Foreskin keratinocyte (primary cell): ENCODE measurements at places on chromosomes 3 and 15. TPM values are rescaled to one million over a fixed set of nuclear protein-coding genes. Genes with fewer than 3 reads are reported as not detected.

- peak; percentile 51 for DNase-seq
These were observed 20.5 kb upstream of the ELP6 start for GRCh38 chr3:47533996-47534454.

- DNase-seq: no peak
These were observed 70.5 kb downstream of the CHD2 start for GRCh38 chr15:92970656-92971055.

DNA sequence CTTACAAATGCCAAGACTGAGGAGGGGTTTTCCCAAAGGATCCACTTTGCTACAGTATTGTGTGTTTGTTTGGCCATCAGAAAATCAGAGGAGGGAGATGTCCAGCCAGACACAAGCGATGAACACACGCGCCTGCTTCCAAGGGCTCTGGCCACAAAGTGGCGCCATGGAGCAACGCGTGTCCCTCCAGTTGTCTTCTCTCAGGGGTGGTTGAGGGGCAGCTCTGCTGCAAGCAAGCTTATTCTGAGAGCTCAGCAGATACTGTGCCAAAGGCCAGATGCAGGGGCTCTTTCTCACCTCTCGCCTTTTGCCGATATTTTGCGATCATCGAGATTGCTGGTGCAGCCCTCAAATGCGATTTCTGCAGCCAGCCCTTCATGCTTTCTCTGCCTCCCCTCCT, 88.9 kb upstream of the OSBPL11 start:
- DNase-seq: no peak

DNA sequence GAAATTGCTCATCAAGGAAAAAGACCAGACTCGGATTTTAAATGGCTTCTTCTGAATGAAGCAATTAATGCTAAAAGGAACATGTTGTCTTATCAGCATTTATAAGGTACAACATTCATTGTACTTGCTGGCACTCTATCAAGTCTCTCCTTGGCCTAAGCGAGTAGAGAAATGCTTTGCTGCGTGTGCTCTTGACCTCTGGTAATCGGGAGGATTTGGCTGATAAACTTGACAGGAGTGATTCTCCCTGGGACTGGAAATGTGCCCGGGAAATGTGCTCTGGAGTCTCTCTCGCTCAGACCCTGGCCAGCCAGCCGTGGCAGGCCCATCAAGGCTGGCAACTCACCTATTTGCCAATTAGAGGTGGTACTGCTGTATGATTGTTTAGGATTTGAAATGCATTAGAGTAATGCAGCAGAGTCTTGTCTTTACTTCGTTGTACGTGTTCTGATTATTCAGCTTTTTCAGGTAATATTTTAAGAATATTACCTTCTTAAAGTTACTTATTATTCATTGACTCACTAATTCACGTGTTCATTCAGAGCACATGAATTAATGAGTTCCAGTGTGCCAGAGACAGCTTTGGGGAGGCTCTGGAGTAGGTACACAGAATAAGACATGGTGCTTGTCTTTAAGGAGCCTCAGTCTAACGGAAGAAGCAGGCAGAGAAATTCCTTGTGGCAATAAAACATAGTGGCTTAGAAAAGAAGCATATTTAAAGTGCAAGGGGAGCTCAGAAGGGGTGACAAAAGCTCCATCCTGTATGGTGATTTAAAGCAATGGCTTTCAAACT, 48.0 kb upstream of the TPRG1 start:
- DNase-seq: no peak

- DNase-seq: no peak
These were observed 116.3 kb downstream of the PDZRN3 start for GRCh38 chr3:73508330-73508954.

Gene JMJD7
- polyA plus RNA-seq: 20.5 and 22.9 TPM in 2 replicates

DNA sequence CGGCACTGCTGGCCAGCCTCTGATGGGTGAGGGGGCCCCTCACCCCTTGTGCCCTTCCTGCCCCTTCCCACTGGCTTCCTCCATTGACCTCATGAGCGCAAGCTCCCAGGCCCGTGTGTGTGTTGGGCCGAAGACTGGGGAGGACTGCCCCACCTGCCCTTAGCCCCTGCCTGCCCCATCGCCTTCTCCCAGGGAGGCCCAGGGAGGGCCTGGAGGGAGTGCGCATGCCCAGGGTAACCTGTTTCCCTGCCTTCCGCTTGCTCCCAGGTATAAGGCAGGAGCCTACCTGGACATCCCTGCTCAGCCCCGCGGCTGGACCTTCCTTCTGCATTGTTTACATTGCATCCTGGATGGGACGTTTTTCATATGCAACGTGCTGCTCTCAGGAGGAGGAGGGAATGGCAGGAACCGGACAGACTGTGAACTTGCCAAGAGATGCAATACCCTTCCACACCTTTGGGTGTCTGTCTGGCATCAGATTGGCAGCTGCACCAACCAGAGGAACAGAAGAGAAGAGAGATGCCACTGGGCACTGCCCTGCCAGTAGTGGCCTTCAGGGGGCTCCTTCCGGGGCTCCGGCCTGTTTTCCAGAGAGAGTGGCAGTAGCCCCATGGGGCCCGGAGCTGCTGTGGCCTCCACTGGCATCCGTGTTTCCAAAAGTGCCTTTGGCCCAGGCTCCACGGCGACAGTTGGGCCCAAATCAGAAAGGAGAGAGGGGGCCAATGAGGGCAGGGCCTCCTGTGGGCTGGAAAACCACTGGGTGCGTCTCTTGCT, 8.8 kb downstream of the DLL4 start:
- no peak for DNase-seq

Gene CPNE4
- polyA plus RNA-seq: not detected in 2 replicates

Gene CYP11A1
- 0.04 TPM in 1 of 2 replicates, not detected in the other for polyA plus RNA-seq

Gene AMIGO3
- 0.32 and 0.34 TPM in 2 replicates for polyA plus RNA-seq

Gene RBP2
- polyA plus RNA-seq: not detected in 2 replicates

GRCh38 chr3:152301745-152302181, 33.0 kb downstream of the MBNL1 start:
- no peak for DNase-seq

Gene TMEM212
- polyA plus RNA-seq: not detected in 2 replicates

- DNase-seq: no peak
These were observed 166.0 kb upstream of the COL8A1 start for GRCh38 chr3:99472385-99472784.

GRCh38 chr3:197791892-197792647, 1.0 kb downstream of the LRCH3 start:
- peak; percentile 24 for DNase-seq

Gene OSTN
- not detected in 2 replicates for polyA plus RNA-seq

DNA sequence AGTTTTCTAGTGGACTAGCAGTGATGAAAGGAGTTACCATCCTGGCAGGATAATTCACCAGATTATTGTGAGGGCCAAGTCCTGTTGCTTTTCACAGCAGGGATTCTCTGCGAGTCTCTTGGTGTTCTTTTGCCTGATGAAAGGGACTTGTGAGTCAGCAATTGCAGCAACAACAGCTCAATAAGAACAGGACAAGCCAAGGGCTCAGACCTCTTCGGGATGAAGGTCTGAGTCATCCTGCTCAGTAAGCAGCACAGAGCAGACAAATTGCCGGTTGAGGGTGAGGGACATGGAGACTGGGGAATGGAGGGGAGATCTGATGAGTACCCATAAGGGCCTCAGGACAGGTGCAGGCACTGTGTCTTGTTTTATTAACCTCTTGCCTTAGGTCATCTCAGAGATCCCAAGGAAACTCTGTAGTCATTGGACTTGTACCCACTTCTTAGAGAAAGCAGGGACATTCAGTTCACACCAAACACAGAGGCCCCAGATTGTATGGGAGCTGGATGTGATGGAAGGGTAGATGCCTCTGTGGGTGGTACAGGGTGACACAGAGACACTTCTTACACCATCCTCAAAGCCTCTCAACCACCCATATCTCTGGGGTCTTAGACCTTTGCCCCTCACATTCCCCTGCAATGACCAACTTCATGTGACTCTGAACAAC, 173.8 kb upstream of the TLE3 start:
- DNase-seq: peak; percentile 79

Gene HTR3E
- not detected in 2 replicates for polyA plus RNA-seq

- no peak for DNase-seq
These were observed 111.4 kb upstream of the IGF1R start for GRCh38 chr15:98536976-98537375.

DNA sequence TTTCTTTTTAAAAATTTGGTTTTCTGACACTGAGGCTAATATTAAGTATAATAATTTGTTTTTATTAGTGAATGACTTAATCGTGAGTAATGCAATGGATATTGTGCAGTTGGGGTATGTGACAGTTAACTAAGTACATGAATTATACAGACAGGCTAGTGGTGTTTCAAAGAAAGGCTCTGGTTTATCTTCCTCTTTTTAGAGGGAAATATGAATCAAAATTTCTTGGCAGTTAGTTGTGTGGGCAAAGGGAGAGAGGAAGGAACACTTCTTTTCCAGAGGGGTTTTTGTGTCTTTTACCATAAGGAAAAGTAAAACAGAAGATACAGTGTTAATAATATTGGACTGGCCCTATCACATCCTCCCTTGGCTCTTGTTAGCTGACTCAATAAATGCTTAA, 2.7 kb downstream of the ZNF654 start:
- DNase-seq: no peak

- DNase-seq: no peak
These were observed 97.1 kb downstream of the MINAR1 start for GRCh38 chr15:79529157-79529785.

- DNase-seq: no peak
These were observed 1655.6 kb downstream of the SI start for GRCh38 chr3:163422671-163423070.

- no peak for DNase-seq
These were observed 40.8 kb downstream of the MRAS start for GRCh38 chr3:138389144-138389601.

Gene OXSM
- 10.8 and 12.0 TPM in 2 replicates for polyA plus RNA-seq

- no peak for DNase-seq
These were observed 4.6 kb downstream of the MYRIP start for GRCh38 chr3:39814007-39814406.

DNA sequence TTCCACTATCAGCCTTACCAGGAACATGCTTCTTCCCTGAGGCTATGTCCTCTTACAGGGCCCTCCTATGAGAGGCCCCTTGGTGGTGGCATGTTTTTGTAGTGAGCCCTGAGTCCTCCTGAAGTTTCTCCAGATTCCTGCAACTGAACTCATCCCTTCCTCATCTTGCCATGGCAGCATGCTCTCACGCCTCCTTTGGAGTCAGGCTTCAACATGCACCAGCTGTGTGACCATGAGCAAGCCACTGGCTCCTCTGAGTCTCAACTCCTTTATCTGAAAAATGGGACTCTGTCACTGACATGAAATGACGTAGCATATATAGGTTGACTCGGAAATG, 216.3 kb upstream of the TLE3 start:
- no peak for DNase-seq

Gene PLSCR5
- polyA plus RNA-seq: not detected in 2 replicates

DNA sequence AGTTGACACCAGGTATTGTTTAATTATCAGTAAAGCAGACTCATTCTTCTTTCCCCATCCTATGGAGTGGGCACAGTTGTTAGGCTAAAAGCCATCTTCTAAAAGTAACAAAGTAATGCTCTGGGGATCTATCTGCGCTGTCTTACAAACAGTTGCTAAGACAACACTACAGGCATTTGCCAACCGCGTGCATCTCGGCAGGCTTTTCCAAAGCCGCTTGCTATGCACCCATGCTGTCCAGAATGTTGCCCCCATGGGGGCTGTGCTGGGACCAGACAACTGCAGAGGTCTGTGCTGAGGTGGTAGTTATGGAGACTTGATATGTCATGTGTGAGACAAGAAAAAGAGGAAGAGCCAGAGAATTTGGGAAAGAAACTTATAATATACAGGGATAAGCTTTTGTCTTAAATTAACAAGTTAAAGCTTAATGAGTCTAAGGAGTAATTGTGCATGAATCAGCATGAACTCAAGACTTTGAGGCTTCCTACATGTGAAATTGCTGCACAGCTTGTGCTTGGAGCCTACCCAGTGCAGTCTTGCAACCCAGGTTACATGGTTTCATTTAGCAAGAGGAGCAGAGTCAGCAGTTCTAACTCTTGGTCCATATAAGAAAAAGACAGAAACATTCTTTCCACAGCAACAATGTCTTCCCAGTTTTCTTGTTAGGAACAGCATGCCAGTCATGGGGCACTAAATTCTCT, 38.9 kb upstream of the DCLK3 start:
- DNase-seq: no peak

- DNase-seq: no peak
These were observed 84.2 kb downstream of the OSBPL10 start for GRCh38 chr3:31896648-31897433.

DNA sequence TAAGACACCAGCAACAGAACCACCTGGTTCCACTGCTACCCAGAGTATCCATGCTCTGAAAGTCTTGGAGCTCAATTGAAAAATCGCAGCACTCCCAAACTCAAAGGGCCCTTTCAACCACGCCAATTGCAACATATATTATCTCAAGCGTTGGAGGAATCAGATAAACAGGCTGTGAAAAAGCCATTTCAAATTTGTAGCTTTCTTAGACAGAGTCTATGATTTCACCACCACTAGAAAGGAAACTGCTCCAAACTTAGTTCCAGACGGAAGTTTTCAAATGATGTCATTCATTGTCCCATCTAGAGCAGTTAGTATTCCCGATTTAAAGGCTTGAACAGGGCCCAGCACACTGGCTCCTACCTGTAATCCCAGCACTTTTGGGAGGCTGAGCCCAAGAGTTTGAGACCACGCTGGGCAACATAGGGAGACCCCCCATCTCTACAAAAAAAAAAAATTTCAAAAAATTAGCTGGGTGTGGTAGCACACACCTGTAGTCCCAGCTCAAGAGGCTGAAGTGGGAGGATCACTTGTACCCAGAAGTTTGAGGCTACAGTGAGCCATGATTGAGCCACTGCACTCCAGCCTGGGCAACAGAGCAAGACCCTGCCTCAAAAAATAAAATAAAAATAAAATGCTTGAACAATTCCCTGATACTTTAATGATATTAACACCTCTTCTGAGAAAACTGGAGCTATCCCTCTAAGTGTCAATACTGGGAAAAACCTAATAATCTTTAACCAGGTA, 16.8 kb downstream of the TNIK start:
- no peak for DNase-seq

Gene TMCO5A
- polyA plus RNA-seq: not detected in 2 replicates

GRCh38 chr15:68603216-68603595, 24.4 kb downstream of the CORO2B start:
- no peak for DNase-seq

Gene PAQR5
- polyA plus RNA-seq: not detected in 2 replicates

- peak; percentile 32 for DNase-seq
These were observed 13.2 kb downstream of the ZDHHC3 start for GRCh38 chr3:44962621-44963393.

DNA sequence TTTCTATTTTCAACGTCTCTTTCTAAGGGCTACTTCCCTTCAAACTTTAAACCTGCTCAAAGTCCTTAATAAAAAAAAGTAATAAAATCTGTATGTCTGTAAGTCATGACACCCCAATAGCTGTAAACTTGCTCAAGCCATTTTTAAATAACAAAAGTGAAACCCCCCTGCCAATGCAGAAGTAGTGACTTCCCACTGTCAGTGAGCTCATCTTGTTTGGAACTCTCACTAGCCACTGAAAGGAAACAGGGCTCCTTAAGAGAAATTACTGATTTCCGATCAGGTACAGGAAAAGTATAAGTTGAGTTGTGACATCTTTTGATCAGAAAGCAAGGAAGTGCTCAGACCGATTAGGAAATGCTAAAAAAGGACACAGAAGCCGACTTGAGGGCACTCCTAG, 27.6 kb upstream of the GPR171 start:
- DNase-seq: no peak

Gene IL5RA
- not detected in 2 replicates for polyA plus RNA-seq

Gene COL6A6
- not detected in 2 replicates for polyA plus RNA-seq

- DNase-seq: no peak
These were observed 215.5 kb downstream of the NR1D2 start for GRCh38 chr3:24160424-24161095.

Gene PLSCR4
- 0.23 and 0.28 TPM in 2 replicates for polyA plus RNA-seq
